EL (cell line): ENCODE measurements at places on chromosomes 2 and 18.
A peak's percentile ranks its signal among the peaks of the same experiment; 100 is the strongest.

- no peak for DNase-seq
Observed at GRCh38 chr2:97713296-97714083, at the start of gene ZAP70. TSS of gene ZAP70 (plus strand) at chr2:97713576. CDS start at chr2:97724037, 10,461 bp downstream.

DNA sequence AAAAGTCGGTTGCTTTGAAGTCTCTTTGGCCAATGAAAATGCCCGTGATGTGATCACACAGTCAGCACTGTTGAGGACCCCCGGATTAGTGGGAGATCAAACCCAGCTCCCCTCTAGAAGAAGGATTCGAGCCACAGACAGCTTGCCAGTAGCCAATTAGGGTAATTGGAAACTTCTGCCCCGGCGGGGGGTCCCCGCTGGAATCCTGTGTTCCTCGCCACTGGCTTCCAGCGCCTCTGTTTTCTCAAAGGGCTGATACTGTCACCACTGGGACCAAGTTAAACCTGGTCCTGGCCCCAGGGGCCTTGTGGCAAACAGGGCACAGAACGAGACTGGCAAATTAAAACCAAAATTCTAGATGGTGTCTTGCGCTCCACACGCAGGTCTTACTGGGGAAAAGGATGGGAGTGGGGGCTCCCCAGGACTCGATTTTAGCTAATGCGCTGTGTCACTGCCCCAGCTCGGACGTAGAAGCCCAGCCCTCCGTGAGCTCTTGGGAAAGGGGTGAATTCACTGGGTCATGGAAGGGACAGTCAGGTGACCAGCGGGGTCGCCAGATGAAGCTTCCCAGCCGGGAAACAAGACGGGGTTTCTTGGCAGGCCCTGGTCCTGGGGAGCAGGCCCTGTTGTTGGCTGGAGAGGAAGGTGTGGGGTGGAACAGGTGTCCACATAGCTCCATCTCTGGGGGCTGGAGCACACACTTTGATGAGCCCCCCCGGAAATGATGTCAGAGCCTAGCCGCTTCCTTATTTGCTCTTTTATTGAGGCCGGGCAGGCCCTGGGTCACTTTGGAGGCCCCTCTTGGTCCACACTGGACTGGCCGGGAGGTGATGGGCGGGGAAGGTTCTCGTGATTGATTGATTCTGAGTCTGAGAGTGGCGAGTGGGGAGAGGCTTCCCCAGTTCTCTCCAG lies 90.2 kb downstream of the SMAD7 start:
- no peak for DNase-seq

DNA sequence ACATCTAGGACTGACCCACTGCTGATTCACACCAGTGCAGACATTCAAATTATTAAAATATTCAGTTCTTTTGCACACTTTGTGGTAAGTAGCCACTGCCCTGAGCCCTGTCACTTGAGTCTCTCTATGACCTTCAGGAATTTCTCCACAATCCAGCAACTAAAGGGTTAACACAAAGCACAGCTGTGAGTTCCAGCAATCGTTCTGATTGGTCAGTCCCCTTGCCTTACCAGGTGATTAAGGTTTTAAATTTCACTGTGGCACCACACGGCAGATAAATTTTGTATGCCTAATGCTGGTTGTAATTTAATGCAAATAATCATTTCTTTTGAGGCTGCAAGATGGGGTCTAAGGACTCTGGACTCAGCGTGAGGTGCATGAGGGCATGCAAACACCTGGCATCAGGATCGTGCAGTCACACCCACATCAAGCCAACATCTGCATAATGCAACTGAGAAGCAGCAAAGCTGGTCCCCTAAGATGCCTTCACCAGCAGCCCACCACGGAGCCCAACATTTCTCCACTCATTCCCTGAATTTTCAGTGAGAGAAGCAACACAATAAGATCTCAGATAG lies 36.6 kb downstream of the SLC14A1 start:
- no peak for DNase-seq

DNA sequence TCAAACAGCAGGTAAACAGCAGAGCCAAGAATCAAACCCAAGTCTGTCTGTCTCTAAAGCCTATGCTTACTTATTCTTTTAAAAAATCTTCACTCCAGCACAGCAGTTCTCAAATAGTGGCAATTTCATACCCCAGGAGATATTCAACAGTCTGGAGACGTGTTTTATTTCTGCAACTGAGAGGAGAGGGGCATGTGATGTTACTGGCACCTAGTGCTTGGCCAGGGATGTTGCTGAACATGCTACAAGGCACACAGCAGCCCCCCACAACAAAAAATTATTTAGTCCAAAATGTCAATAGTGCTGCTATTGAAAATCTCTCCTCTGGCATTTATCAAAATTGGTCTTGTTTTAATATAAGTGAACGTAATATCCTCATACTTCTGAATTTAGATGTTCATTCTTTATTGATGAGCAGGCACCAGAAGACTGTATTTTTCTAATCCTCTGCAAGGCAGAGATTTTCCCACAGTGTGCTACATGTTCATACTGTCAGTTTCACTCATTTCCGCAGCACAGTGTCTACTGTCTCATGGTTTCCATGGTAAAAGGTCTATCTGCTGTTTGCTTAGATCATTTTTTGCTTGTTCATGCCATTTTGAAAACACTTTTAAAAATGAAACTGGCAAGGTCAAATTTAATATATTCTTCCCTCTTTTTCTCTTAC lies 90.5 kb downstream of the LRATD1 start:
- DNase-seq = no peak

DNA sequence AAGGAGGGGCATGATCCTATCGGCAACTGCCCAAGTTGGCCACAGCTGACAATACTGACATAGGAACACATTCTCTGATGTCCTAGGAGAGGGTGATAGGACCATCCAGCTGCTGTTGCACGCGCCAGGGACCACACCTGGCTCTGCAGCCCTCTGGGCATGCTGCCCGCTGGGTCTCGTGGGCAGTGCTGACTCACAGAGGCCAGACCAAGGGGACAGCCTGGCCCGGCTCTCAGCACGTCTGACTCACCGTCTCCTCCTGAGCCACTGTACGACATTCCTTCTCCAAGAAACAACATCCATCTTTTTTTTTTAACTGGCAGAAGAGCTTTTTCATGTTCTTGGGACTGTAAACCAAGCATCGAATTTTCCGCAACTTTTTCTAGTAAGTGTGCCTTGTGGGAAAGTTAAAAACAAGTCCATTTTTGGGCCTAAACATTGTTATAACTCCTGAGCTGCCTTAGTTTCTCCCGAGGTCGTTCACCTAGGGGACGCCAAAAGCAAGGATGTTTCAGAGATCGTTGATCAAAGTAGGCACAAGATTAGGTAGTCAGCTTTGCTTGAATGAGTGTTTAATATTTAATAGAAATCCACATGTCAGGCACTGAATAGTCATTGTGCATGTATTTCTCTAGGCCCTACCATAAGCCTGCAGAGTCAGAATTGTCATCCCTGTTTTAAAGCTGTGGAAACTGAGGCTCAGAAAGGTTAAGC lies 100.3 kb downstream of the TTC32 start:
- peak; percentile 96 for DNase-seq

DNA sequence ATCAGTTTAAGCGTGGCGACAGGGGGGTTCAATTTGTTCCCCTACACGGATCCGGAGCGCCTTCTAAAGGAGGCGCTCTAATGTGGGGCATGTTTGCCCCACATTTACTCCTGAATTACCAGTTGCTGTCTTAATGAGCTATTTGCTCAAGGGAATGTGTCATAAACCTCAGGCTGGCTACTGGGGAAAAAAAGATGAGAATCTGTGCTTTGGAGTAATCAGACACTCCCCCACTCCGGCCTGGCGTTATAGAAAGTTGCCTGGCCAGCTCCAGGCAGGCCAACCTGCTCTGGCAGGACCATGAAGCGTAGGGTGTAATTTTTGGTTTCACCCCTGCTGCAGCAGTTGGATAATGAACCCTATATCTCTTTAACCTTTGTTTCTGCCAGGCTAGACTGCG lies 31.0 kb upstream of the MAP3K20 start:
- DNase-seq = no peak
